Frontal cortex (tissue), 4 donors: ENCODE measurements at places on chromosomes 5 and 9.
A peak's percentile ranks its signal among the peaks of the same experiment; 100 is the strongest.

- DNase-seq, result no peak
Observed at GRCh38 chr9:85534340-85534739, 207.4 kb downstream of the AGTPBP1 start.

DNA sequence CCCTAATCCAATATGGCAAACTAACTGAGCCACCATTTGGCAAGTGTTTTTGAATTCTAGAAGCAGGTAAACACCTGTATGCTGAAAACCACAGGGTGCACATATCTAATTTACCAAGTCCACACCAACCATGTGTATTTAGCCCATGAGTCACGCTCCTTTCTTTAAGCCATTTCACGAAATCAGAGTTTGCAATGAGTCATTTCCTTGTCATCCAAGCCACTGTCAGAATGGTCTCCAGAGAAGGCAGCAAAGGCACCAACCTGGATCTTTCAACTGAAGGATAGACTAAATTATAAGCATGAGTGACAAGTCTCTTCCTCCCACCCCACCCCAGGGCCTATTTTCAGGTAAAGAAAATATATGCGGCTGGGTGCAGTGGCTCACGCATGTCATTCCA, 110.0 kb downstream of the PAX5 start:
- no peak for DNase-seq

DNA sequence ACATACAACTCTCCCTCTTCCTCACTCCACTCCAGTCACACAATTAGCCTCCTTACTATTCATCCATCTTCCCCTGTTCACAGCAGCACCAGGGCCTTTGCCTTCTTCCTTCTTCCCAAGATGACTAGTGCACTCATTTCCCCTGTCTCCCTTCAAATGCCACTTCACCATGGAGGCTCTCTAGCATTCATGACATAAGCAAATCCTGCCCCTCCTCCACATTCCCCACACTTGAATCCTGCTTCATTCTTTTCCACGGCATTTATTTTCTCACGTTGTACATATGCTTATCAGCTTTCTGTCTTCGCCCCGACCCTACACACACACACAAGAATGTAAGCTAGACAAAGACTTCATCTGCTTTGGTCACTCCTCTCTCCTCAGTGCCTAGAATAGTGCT, 133.3 kb downstream of the CDK5RAP2 start:
- DNase-seq, result no peak

- no peak for DNase-seq
Observed at GRCh38 chr9:134329886-134330285, 3.6 kb downstream of the RXRA start.

DNA sequence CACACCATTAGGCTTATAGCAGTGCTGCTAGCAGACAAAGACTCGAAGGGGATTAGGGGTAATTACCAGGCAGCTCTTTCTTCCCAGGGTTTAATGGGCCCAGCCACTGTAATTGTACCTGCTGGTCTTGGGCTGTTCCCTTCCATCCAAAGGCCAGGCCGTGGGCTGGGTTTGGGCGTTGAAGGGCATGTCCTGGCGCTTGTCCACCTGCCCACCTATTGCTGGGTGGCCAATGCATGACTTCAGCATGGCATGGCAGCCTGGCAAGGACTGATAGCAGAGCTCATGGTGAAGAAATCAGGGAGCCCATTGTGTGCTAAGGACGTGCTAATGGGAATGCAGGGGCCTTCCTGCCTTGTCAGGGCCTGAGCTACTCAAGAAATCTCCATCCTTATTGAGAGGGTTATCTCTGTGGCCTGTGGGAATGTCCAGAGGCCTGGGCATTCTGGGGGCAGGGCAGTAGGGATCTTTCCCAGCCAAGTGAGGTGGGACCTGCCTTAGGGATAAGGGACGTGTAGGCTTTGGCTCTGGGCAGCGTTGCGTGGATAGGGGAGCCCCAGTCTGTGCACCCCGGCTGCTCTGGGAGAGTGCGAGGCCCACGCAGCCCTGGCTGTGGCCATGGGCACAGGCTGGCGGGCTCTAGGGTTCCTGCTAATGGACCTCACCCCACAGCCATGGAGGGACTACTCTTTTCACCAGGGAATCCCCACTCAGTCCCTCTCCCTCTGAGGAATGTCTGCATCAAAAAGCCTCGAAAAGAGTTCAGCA, 116.1 kb upstream of the PITX1 start:
- no peak for DNase-seq

DNA sequence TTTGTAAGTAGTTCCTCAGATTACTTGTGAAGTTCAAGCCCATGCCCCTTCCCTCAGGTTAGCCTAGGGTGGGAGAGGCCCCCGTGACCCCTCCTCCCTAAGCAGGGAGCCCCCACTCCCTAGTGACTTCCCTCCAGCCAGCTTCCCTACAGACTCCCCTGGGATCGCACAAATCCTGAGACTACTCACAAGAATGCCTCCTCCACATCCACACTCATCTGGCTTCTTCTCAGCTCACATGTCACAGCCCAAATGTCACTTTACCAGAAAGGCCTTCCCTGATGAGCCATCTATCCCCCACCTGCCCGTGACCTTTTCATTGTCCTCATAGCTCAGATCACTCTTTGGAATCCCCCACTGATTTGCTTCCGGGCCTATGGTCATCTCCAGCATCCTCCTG, 96.7 kb upstream of the ARAP3 start:
- DNase-seq, result no peak

GRCh38 chr5:134510970-134511795, 14.3 kb upstream of the JADE2 start:
- DNase-seq, result no peak

DNA sequence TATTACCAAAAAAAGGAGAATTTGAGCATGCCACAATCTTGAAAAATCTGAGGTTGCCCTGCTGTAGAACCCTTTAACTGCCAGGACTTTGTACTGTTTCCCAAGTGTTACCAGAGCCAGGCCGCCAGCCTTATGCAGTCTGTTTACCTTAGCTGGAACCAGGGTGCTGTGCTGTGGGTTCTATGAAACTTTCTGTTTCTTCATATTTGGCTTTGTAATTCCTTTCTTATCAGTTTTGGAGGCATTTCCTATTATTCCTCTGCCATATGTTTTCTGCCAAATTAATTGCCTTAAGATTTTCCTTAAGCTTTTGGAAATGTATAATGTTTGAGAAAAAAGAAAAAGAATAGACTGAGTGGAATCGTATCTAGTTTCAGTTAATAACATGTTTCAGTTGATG, 2.1 kb downstream of the S1PR3 start:
- DNase-seq, result no peak

- DNase-seq, result peak; percentile 41
Observed at GRCh38 chr5:885529-885928, 7.1 kb downstream of the BRD9 start.

GRCh38 chr9:129407905-129408452, 212.9 kb downstream of the C9orf50 start:
- DNase-seq, result no peak

GRCh38 chr9:97807681-97808080, 45.3 kb upstream of the FOXE1 start:
- no peak for DNase-seq

DNA sequence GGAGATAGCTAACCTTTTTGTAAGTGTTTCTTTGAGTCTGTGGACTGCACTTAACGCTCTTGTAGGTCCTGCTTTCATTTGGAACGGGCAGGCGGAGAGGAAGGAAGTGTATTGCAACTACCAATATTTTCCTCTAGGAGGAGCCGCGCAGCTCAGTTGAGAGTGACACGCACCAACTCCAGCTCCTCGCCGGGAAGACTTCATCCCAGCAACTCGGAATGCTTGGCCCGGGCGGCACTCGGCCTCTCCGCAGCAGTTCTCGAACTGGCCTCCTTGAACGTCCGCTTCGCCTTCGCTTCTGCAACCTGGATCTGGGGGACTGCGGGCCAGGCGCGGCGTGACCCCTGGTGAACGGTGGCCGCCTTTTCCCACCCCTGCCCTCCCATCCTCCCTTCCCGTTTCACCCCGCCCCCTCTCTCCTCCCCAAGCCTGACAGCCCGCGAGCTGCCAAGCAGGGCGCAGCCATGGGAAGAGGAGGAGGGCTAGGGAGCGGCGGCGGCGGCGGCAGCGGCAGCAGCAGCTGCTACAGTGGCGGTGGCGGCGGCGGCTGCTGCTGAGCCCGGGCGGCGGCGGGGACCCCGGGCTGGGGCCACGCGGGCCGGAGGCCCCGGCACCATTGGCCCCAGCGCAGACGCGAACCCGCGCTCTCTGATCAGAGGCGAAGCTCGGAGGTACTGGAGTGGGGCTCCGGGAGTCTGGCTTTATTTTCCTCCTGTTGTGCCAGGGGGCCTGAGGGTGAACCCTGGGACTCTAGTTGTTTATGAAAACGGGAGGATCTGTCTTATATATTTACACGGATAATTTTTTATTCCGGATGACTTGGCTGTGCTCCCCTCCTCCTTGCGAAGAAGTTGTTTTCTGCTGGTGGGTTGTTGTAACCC, at the start of gene GHR:
TSS of gene GHR (plus strand) at position 155 of the 881 bp plus-strand sequence. CDS start 142,436 bp downstream, outside the sequence.
- peak; percentile 75 for DNase-seq

DNA sequence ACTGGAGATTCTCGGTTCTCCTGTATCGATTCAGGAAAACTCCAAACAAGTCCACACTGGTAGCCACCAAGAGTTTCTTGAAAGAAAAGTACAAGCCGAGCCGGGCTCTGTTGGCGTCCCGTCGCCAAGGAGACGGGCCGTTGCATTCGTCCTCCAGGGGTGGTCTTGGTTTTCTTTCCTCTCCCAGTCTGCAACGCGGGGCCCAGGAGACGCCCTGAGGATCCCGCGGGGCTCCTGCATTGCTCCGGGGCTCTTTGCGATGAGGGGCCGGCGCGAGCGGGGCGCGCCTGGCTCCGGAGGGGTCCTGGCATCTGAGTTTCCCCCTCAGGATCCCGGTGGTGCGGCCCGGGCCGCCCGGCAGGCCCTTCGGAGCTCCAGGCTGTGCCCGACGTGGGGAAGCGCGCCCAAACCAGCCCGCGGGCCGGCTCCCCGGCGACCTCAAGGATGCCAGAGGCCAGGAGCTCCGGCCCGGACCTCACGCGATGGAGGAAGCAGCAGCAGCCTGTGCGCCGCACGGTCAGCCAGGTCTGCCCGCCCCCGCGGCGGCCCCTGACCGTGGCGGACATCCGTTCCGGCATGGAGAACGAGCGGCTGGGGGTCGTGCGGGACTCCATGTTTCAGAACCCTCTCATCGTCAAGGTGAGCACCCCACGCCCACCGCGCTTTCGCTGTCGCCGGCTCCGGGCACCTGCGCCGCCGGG, at the start of gene CFAP77:
TSS of gene CFAP77 (plus strand) at position 384 of the 701 bp plus-strand sequence. CDS start at position 445, 61 bp downstream.
- peak; percentile 44 for DNase-seq

DNA sequence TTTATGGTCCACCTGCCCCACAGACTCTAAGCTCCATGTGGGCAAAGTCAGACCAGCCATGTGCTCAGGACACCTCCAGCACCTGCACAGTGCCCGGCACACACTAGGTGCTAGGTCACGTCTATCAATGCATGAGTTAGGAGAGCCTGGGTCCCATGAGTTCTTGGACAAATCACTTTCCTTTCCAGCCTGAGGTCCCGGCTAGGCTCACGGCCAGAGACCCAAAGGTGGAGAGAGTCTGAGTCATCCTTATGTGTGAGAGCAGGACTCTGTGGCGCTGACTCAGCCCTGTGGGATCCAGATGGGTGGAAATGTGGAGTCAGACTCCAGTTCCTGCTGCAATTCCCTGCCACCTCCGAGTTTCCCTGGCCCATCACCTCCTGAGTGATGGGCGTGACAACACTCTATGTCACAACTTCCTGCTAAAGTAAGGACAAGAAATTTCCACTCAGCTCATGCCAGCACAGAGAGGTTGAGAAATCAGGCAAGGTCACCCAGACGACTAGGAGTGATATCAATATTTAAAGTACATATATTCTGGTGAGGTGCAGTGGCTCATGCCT, 2.5 kb upstream of the ST6GALNAC4 start:
- no peak for DNase-seq

DNA sequence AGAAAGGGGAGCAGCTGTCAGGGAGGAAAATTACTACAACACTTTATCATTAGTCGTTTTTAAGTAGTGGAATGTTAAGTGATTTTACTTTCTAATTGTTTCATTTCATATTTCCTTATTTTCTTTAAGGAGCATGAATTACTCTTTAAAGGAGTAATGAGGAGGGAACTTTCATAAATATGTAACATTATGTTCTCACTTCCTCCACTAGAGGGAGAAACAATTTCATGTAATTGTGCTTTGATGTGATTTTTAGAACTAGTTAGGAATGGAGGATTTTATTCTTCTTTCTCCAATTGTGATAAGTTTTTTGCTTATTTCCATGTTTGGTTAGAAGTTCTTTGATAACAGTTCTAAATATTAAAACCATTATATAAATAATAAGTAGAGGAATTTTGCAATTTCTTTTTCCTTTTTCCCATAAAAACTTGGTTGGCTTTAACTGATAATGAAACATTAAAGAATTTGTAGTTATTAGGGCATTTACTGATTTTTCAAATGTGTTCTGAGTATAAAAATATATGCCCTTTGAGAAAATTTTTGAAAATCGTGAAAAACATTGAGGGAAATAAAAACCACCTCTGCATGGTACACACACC, 25.6 kb downstream of the CEP78 start:
- DNase-seq, result peak; percentile 18

DNA sequence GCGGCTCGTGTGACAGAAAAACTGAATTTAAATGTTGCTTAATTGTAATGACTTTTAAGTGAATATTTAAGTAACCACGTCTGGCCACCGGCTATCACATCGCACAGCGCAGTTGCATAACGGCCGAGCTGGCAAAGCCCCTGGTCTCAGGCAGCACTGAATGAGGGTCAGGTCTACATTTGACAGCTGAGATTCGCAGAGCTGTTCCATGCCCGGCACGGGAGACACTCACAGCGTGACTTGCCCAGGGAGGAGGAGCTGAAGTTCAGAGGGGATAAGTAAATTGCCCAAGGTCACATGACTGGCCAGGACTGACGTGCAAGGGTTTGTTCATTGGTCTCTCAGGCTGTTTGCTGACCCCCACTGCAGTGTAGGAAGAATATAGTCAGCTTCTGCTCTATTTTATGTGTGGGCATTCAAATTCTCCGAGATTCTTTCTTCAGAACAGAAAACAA, 17.4 kb upstream of the COL5A1 start:
- DNase-seq, result no peak

- DNase-seq, result no peak
Observed at GRCh38 chr9:27368316-27368985, 71.5 kb upstream of the EQTN start.

GRCh38 chr5:68167195-68167651, 48.3 kb upstream of the PIK3R1 start:
- no peak for DNase-seq

- DNase-seq, result no peak
Observed at GRCh38 chr5:151219138-151219537, 4.8 kb downstream of the CCDC69 start.

GRCh38 chr5:172095368-172096206, 89.1 kb upstream of the FBXW11 start:
- no peak for DNase-seq
